ENCODE measurements at places on chromosomes 13 and 19.

DNA sequence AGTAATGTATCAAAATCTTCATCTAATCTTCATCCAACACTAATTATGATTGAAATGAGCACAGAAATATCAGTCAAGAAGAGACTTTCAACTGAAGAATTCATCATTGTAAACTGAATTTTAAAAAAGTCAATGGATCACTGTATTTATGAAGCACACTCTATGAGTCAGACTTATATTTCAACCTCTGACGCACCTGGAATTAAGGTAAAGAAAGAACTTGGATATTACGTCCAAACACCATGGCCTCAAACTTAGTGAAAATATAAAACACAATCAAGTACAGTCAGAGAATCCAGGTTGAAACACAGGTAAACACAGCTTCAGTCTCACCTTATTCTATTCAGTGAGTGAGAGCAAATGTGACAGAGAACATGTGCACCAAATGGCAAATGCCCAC, 39.5 kb downstream of the MIPEP start:
- no peak for DNase-seq

- DNase-seq: no peak
These were observed 85.8 kb upstream of the SPATA13 start for GRCh38 chr13:24074678-24075077.

GRCh38 chr13:43764349-43764748, 22.4 kb downstream of the ENOX1 start:
- no peak for DNase-seq

- peak; percentile 43 for DNase-seq
These were observed 36.8 kb downstream of the NFIX start for GRCh38 chr19:13031917-13032623.

GRCh38 chr13:44734201-44734707, 158.1 kb upstream of the TSC22D1 start:
- no peak for DNase-seq

Data from NCI-H345 (cell line).